ENCODE measurements at places on chromosomes 12 and 14. TPM values are rescaled to one million over a fixed set of nuclear protein-coding genes. Genes with fewer than 3 reads are reported as not detected.

DNA sequence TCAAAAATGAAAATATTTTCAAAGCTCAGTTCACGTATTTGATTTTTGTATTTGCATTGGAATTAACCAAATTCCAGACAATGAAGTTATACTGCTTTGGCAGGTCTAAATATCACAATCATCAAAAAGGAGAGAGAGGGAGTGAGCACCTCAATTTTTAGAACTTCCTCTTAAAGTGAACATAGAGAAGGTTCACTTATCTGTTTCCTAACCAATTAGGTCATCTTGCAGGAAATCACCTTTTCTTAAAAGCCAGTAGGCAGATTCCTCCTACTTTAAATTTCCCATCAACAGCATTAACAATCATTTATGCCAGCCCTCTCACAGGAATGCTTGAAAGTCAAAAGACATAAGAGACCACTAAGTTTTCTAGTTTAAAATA lies 388.7 kb downstream of the ZFP36L1 start:
- no peak for DNase-seq

DNA sequence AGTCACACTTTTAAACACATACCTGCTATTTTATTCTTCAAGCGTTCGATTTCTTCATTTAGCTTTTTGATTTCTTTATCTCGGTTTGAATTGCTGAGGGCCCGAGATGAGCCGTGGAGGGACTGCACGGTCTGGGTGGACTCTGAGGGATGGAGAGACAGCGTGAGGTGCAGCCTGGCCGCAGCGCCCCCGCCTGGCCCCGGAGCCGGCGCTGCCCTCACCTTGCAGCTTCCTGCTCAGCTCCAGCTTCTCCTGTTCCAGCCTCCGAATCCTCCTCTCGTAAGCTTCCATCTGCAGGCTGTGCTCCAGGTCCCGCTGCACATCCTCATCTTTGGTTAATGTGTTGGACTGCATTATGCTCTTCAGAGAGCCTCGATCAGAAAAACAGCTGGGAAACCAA lies 53.2 kb downstream of the AMN start:
- no peak for DNase-seq

Gene GATC
- 15.0 TPM for polyA plus RNA-seq

Gene P2RX7
- polyA plus RNA-seq = 1.0 TPM

DNA sequence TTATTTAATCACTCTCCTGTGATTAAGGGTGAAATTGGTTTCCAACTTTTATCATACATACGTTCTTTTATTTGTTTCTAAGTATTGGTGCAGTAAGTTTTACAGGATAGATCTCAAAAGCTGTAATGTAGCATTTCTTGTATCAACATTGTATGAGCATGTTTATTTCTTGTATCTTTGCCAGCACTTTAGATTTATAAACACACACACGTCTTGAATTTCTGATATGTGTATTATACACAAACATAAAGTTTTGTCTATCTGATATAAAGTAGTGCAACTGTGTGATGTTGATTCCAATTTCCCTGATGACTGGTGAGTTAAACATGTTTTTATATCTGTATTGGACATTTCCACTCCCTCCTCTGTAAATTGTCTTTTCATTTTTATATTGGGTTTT lies 134.7 kb downstream of the NOVA1 start:
- DNase-seq = no peak

Gene PPP4R4
- 0.13 TPM for polyA plus RNA-seq

Gene C14orf119
- polyA plus RNA-seq = 47.4 TPM

Gene SPRYD4
- 2.4 TPM for polyA plus RNA-seq

DNA sequence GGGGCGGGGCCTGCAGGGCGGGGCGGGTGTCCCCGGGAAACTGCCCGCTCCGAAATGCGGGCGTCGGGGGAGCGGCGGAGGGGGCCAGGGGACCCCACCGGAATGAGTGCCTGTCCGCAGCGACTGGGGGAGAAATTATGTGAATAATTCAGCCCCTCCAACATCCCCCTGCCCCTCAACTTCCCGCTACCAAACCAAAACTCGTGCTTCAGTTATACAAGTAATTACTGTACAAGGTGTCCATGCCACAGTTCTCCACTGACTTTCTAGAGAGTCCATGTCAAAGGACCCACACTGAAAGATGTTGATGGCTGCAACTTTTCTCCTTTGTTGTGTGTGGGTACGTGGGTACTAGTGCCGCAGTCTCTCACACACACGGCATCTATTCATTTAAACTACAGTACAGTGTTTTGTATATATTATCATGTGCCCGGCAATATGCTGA lies 414 bp upstream of the CDK17 start:
- DNase-seq = no peak

DNA sequence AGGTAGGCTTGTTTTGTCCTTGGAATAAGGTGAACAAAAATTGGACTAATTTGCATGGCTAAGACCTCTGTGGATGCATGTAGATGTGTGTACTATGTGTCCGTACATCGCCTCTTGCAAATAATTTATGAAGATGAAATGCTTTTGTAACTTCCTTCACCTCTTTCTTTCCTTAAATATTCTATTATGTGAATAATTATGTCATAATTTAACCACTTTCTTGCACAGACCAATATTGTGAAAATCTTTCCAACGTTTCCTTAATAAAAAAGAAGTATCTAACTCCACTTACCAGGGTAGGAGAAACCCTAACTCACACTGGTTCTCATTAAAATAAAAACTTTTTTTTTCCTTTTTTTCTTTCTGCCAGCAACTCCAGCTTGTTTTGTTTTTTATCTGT lies 4.0 kb downstream of the NANOG start:
- DNase-seq = no peak

Gene B3GNT4
- 0.30 TPM for polyA plus RNA-seq

GRCh38 chr12:6730169-6730568 lies 6.3 kb downstream of the COPS7A start:
- DNase-seq = no peak

Gene FAM186B
- 1.8 TPM for polyA plus RNA-seq

- DNase-seq = no peak
Measured at GRCh38 chr14:20247646-20248246, 8.7 kb downstream of the OR11H4 start.

DNA sequence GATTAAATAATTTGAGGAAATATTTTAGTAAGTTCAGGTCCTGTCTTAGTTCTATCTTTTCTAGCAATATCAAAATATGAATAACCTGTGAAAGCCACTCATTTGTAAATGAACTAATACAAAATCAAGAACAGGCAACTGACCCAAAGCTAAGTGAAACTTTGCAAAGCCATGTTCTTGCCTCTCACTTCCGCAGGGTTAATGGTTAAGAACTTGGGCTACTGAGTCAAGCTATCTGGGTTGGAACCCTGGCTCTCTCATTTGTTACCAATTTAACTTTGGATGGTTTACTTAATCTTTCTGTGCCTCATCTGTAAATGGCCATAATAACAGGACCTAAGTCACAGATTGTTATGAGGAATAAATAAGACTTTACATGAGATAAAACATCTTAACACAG lies 2.8 kb downstream of the KIF21A start:
- DNase-seq = no peak

GRCh38 chr14:32382704-32383103 lies 53.6 kb downstream of the AKAP6 start:
- DNase-seq = no peak

DNA sequence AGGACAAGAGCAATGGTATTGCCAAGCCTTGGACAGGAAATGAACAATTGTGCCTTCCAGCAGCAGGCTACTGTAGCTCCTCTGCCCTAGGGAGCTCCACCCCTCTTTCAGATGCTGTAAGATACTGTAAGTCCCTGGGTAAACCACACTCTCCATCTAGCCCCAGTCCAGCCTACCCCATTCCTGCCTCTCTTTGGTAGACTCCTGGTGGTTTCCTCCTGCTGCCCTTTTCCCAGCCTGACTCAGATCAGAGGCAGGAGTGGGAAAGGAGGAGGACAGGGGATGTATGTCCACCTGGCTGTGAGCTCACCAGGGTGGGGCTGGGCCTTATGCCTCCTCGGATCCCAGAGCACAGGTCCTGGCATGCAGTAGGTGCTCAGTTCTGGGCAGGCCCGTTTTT lies 174.6 kb downstream of the ESRRB start:
- no peak for DNase-seq

Gene ZDHHC22
- polyA plus RNA-seq = 0.87 TPM

All from forelimb muscle (tissue), 1 donor.